ENCODE measurements at places on chromosomes 12 and 14.

DNA sequence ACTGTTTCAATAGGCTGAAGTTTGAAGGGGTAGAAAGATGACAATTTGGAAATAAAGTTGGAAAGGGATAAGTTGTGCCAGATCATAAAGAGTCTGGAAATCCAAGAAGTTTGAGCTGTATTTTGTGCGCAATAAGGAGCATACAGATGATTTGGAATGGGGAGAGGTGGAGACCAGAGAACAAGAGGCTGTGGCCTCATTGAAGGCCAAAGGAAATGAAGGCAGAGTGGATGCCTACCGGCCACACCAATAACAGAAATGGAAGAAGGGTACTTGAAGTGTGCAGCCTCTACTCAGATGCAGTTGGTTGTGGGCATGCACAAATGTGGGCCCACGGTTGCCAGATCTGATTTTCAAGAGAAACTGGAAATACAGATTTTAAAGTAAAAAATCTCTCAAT lies 2.4 kb downstream of the IFT81 start:
- DNase-seq, result no peak

DNA sequence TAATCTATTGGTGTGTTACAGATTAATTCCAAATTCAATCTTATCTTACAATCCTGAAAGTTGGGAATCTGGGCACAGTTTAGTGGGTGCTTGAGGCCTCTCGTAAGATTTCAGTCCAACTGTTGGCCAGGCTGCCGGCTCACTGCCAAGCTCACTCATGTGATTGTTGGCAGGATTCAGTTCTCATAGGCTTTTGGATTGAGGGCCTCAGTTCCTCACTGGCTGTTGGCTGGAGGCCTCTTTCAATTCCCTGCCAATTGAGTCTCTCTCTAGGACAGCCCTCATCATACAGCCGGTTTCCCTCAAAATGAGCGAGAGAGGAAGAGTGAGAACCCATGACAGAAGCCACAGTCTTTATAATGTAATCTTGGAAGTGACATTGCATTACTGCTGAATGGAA lies 123.5 kb upstream of the FBXO33 start:
- no peak for DNase-seq

DNA sequence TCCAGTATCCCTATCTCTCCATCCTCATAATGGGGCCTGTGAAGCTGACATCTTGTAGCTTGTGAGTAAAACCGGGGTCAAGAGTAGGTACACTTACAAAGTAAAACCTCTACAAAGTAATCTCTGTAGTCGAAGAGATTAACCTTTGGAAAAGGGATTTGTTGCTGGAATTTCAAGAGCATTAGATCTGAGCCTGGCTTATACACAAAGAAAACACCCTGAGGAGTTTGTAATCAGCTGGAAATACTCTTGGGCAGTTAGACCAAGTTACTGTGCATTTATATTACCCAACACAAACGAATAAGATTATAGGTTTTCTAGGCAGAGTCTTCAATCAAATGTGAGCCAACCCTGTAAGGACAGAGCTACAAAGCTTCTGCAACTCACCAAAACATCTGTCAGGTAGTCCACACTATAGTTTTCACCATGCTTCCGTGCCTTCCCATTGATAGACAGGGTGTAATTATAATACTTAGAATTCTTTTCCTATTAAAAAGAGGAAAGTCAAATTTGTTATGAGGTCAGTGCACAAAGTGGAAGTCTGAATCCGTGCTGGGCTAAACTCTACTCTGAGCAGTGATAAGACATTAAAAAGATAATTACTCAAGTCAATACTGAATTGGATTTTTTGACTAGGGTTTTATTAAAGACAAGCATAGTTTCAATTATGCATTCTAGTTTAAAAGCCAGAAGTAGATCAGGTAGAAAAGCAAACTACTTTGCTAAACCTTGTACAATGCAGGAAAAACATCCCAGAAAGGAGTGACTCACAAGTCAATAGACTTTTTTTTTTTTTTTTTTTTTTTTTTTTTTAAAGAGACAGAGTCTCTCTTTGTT lies 14.6 kb downstream of the GNS start:
- peak; percentile 12 for DNase-seq

- DNase-seq, result no peak
Measured at GRCh38 chr12:41053046-41053445, 135.1 kb upstream of the PDZRN4 start.

DNA sequence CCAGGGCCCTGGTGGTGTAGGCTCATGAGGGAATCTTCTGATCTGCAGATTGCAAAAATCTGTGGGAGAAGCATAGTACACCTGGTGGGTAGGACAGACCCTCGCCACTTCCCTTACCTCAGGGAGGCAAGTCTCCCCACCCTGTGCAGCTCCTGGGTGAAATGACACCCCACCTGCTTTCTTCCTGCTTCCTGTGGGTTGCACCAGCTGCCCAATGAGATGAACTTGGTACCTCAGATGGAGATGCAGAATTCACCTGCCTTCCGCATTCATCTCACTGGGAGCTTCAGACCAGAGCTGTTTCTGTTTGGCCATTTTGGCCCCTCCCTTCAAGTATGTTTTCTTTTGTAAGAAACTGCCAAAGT lies 4.7 kb downstream of the CLEC2D start:
- DNase-seq, result no peak

DNA sequence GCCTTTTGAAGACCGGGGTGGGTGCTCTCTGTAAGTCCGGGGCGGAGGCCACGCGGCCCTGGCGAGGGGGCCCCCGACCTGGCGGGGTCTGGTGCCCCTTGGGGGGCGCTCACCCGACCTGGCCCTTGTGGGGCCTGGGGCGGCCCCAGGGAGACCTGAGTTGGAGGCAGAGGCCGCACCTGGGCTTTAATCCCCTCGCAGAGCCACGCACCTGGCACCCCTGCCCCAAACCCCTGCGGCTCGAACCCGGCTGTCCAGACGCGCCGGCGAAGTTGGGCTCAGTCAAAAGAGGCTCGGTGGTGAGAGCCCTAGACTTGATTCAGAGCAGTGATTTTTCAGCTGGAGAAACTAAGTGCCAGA lies 267 bp downstream of the CFAP251 start:
- no peak for DNase-seq

- no peak for DNase-seq
Measured at GRCh38 chr12:97038834-97039233, 131.8 kb downstream of the NEDD1 start.

- no peak for DNase-seq
Measured at GRCh38 chr12:124732275-124733075, 131.2 kb downstream of the SCARB1 start.

GRCh38 chr12:15956413-15957185 lies 45.5 kb downstream of the DERA start:
- no peak for DNase-seq

- DNase-seq, result no peak
Measured at GRCh38 chr12:29253906-29254625, 105.0 kb downstream of the FAR2 start.

DNA sequence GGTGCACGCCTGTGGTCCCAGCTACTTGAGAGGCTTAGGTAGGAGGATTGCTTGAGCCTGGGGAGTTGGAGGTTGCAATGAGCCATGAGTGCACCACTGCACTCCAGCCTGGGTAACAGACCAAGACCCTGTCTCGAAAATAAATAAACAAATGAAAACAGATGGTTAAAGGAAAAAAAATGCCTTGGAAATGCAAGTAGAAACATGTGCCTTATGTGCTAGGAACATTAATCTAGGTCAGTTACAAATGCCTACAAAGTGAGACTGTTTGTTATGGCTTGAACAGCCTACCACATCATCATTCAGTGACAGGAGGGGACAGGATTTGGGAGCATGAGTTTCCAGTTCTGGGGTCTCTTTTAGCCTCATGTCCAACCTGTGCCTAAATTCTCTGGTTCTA lies 52.4 kb upstream of the BCAT1 start:
- no peak for DNase-seq

- no peak for DNase-seq
Measured at GRCh38 chr14:68724914-68725313, 68.0 kb downstream of the ZFP36L1 start.

- no peak for DNase-seq
Measured at GRCh38 chr12:52628111-52628507, 9.8 kb upstream of the KRT73 start.

- DNase-seq, result no peak
Measured at GRCh38 chr12:20368651-20369304, 441 bp downstream of the PDE3A start.

- DNase-seq, result no peak
Measured at GRCh38 chr12:69553628-69554248, 31.5 kb upstream of the CCT2 start.

DNA sequence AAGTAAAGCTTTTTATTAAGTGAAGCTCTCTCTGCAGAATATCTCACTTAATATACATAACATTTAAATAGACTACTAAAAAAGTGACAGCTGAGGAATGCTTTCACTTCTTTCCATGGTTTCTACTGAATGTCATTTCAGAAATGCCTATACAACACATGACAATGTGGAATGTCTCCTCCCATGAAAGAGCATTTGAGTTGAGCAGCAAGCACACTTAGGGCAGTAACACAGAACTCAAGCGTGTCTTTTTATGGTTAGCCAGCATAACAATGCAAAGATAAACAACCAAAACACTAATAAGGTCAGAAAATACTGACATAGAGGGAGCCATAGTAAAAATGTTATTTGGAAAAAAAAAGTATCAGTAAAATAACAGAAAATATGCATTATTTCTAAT lies 9.4 kb downstream of the PPP1R12A start:
- no peak for DNase-seq

- DNase-seq, result peak; percentile 17
Measured at GRCh38 chr12:1978078-1978862, 26.0 kb downstream of the DCP1B start.

DNA sequence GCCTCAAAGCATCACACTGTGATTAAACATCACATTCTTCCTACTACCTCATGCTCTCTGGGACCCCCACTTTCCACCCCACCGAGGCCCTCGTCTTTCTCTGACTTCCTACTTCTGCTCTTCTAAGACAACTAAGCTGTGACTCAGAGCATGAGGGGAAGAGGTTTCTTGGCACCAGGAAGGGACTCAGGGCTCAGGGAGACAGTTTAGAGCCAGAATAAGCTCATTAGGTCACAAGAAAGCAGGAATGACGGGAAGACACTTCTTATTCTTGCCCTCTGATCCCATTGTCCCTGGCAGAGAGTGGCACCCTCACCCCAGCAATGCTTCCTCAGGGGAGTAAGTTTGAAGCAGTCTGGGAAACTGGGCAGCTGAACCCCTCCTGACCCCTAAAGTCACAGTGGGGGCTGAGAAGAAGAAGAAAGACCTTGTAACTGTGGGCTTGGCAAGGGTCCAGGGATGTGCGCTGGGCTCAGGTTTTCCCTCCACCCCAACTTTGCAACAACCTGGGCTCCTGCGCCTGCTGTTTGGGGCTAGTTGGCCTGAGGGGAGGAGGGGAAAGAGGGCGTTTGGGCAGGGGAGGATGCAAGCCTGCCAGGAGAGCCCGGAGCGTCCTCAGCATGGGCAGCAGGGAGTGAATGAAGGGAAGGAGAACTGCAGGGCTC lies 64.6 kb upstream of the ACTN1 start:
- peak; percentile 86 for DNase-seq

- peak; percentile 10 for DNase-seq
Measured at GRCh38 chr12:22709292-22709691, 84.3 kb downstream of the ETNK1 start.

DNA sequence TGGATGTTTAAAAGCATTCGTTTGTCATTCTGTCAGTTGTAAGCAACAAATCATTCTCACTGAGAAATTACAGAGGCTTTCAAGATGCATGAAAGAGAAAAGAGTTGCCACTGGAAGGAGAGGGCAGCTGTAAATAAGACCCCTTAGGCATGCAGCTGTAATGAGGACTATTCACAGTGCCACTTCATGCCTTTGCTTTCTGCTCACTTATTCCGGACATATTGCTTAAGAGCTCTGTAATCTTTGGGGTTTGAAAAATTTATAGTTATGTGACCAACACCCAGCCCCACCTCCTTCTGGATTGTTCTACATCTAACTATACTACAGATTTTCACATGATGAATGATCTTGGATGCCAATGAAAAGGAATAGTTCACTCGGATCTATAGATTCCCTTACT lies 194.8 kb upstream of the DCN start:
- no peak for DNase-seq

- DNase-seq, result no peak
Measured at GRCh38 chr12:51925346-51926063, 18.2 kb downstream of the ACVRL1 start.

GRCh38 chr12:53053218-53054111 lies 3.6 kb downstream of the TNS2 start:
- DNase-seq, result peak; percentile 4

- DNase-seq, result no peak
Measured at GRCh38 chr12:75011120-75011519, 198.5 kb downstream of the KCNC2 start.

- peak; percentile 78 for DNase-seq
Measured at GRCh38 chr12:15562263-15562662, 226.9 kb downstream of the EPS8 start.

DNA sequence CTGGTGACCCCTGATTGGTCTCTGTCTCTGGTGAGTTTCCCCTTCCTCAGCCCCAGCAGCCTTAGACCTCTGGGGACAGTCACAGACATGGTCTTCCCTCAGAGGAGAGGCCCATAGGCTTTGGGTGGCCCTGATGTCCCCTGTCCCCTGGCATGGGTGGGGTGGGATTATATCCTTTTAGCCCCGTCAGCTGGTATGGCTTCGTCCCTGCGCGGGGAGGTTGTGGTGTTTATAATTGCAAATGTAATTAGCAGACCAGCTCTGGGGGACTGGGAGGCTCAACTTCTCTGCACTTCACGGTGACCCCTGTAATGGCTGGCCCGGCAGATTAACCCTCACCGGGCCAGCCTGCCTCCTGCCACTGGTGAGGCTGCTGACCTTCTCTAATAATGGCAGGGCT lies 5.1 kb downstream of the ESRRB start:
- DNase-seq, result no peak

- DNase-seq, result no peak
Measured at GRCh38 chr12:12883369-12884001, 7.9 kb upstream of the GPRC5A start.

DNA sequence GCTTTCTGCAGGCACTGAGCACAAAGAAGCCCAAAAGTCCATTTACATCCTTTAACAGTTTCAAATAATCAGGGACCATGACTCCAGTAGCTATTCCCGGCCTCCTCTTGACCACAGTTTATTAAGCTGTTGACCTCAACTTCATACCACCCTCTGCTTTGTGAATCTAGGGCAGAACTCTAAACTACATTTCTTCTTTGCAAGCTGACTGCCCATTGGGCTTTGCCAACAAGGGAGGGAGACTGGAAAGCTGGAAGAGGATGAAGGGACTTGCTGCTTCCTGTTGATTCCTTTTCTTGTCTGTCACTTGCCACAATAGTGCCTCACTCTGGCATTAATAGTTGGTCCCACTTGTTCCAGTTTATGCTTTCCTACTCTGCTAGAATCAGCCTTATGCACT lies 2.7 kb downstream of the CGRRF1 start:
- no peak for DNase-seq

- no peak for DNase-seq
Measured at GRCh38 chr12:93536766-93537488, 35.5 kb upstream of the SOCS2 start.

DNA sequence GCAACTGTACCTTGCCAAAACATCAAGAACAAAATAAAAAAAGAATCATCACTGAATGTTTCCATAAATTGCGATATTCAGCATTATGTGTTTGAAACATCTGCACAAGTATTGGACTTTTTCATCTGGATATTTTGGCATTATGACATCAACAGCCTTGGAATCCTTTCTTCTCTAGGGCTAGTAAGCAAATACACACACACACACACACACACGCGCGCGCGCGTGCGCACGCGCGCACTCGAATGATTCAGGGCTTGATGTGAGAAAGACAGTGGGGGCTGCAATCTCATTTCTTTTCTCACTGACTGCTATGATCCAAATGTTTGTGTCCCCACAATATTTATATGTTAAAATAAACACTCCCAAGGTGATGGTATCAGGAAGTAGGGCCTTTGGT lies 90.0 kb upstream of the SLC38A4 start:
- DNase-seq, result no peak

- DNase-seq, result peak; percentile 1
Measured at GRCh38 chr14:63544591-63545299, 1.6 kb upstream of the PPP2R5E start.
